GF-D8 (cell line): ENCODE measurements at places on chromosomes 16 and 17.

DNA sequence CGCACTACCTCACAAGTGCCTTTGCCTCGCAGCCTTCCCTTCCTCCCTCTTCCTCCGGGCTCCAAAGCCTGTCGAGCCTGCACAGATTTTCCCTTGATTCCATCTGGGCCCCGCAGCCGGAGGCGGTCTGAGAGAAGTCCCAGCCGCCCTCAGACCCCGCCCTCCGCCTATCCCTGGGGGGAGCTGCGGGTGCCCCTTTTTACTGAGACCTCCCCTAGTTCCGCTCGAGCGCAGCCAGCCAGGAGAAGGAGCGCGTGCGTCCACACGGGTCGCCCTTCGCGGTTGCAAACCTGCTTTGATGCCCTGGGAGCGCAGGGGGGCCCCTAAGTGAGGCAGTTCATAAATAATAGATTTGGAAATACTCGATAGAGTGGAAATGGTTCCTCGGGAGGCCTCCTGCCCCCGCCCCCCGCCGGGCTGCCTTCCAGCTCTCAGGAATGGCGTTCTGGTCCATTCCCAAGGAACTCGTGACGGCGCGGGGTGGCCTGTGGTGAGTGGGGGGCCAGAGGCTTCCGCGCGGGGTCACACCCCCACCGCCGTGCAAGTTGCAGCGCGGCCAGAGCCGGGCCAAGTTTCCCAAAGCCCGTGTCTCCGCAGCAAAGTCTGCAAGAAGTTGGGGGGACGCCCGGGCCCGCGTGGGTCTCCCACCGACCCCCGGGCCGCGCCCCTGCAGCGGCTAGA, 610 bp downstream of the C16orf74 start:
- DNase-seq: peak; percentile 27

DNA sequence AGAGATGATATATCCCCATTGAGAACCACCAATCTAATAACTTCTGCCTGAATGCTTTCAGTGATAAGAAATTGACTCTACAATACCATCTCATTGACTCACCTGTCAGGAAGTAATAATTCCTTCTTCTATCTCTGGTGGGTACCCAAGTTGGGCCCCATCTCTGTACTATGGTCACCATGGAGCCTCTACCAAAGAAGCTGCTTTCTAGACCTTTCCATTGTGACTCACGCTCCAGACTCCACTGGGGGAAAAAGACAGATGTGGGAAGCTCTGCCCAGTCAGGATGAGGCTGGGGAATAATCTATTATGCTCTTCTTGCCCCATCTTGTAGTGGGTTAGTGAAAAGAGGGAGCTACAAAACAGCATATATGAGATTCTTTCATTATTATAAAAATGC, 100.4 kb downstream of the COPRS start:
- DNase-seq: no peak

GRCh38 chr17:36544044-36544306, 744 bp upstream of the GGNBP2 start:
- no peak for DNase-seq

DNA sequence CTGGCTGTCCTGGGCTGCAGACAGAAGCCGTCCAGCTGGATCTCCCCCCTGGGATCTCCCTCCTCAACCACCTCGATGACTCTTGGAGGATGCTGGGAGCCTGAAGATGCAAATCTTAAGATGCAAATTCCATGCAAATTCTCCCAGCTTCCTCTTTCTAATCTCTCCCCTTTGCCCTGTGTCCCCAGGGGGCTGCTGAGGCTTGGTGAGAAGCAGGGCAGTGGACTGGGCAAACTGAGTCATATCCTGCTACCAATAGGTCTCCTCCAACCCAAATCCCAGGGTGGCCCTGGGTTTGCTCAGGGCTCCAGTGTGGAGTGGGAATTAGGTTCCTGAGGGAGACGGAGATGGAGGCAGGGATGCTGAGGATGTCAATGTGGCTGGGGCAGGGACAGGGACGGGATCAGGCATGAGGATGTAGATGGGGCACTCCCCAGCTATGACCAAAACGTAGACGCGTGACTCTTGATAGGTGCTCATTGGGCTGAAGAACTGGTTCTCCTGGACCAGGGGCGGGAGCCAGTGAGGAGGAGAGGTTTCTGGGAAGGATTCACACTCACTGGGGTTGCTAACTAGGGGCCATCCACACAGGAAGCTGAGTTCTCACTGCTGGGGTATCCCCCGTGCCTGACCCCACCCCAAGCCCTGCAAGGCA, 3.6 kb upstream of the ALOX12B start:
- no peak for DNase-seq

GRCh38 chr16:20611350-20611902, 35.3 kb upstream of the ACSM2B start:
- DNase-seq: no peak

DNA sequence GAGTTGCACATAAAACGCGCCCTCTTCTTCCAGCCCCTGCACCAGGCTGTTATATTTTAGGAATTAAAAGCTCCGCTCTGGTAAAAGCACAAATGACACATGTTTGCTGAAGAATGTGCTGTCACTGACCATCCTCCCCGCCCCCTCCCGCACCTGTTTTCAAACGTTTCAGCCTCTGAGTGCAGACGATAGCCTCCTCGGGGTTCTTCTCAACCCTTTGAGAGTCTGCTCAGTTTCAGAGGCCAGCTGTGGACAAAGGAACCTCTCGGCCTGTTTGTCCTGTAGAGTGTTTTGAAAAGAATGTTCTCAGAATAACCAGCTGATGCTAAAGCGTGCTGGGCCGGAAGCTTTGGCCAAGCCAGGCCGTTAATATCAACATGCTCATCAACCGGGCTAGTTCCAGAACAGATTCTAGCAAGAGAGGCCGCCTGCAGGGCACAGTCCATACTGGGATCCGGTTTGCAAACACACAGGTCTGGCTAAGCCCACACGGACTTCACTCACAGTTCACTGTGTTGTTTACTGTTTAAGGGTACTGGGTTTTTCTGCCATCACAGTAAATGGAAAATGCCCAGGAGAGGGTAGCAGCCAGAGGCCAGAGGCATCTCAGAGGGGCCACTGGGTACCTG, 6.4 kb upstream of the CACNG4 start:
- DNase-seq: no peak

- DNase-seq: no peak
Measured at GRCh38 chr17:17375841-17376240, 72.7 kb downstream of the NT5M start.

DNA sequence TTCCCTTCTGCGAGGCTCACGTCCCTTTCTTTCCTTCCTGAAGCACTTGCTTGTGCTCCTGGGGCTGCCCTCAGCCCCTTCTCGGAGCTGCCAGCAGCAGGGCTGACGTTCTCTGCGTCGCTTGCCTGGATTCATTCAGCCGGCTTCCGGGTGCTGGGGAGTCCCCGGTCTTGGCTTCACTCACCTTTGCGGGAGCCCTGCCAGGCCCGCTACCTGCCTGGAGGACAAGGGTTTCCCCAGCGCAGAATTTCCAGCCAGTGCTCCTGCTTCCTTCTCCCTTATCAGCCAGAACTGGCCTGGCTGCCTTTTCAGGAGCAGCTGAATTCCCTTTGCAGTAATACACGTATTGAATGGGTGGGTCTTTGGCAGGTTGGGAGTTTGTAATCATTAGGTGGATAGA, 22.1 kb upstream of the IL17C start:
- no peak for DNase-seq

- no peak for DNase-seq
Measured at GRCh38 chr17:53633856-53634255, 188.9 kb upstream of the KIF2B start.

DNA sequence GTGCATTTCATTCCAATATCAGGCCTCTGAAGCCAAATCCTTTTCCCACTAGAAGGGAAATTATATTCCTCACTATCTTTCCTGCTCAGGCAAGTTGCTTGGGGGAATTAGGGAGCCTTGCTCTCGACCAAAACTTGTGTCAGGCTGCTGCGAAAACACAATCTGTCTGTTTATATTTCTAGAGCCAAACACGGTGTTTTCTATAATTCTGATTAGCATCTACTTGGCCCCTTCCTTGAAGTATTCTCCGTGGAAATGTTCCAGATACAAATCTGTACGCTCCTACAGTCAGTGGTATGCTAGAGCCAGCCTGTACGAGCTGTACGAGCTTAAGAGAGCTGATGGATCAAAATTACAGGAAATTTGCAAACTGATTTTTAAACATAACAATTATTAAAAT, 299.3 kb upstream of the SALL1 start:
- no peak for DNase-seq

- DNase-seq: no peak
Measured at GRCh38 chr16:10827691-10828341, 9.2 kb upstream of the TVP23A start.

DNA sequence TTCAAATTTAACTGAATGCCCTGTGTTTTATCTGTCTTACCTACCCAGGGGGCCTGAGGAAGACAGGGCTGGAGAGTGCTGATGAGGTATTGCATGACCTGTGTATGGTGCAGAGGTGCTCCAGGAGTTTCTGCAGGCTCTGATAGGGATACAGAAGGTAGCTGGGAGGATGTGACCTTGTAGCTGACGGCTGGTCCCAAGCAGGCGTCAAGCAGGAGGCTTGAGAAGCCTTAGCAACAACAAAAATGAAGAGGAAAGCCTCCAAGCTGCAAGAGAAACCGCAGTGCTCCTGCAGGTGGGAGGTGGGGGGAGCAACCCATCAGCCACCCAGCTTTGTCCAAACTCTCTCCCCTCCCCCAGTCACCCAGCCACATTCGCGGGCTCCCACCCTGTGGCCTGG, 40.4 kb downstream of the LAT start:
- no peak for DNase-seq

- DNase-seq: no peak
Measured at GRCh38 chr16:83967838-83968305, at the start of gene NECAB2. NECAB2 (plus strand) TSS chr16:83968244; CDS start chr16:83968649, 405 bp downstream.

GRCh38 chr17:2292100-2292499, 11.5 kb downstream of the SMG6 start:
- no peak for DNase-seq

- no peak for DNase-seq
Measured at GRCh38 chr17:81337476-81337879, 42.4 kb upstream of the SLC38A10 start.

- no peak for DNase-seq
Measured at GRCh38 chr16:74740795-74741304, 33.8 kb downstream of the FA2H start.

DNA sequence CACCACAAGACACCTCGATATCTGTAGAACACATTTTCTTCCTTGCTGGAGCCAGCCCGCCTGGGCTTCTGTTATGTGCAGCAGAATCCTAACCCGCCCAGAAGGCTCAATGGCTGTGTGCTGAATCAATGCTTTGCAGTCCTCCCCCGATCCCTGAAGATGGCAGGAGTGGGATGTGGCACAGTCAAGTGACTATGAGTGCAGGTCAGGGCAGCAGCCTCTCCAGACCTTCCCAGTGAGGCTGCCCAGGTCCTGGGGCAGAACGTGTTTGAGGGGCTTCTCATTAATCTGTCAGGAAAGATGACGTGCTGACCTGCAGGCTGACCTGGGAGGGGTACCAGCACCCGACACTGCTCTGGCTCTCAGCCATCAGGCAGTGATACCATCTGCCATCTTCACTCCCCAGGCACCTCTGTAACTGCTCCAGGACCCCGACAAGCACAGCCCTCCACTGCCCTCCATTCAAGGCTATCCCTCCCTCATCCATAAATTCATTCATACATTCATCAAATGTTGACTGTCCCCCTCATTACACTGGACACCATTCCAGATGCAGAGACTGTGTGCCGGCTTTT, 35.2 kb downstream of the LRRC75A start:
- DNase-seq: no peak

DNA sequence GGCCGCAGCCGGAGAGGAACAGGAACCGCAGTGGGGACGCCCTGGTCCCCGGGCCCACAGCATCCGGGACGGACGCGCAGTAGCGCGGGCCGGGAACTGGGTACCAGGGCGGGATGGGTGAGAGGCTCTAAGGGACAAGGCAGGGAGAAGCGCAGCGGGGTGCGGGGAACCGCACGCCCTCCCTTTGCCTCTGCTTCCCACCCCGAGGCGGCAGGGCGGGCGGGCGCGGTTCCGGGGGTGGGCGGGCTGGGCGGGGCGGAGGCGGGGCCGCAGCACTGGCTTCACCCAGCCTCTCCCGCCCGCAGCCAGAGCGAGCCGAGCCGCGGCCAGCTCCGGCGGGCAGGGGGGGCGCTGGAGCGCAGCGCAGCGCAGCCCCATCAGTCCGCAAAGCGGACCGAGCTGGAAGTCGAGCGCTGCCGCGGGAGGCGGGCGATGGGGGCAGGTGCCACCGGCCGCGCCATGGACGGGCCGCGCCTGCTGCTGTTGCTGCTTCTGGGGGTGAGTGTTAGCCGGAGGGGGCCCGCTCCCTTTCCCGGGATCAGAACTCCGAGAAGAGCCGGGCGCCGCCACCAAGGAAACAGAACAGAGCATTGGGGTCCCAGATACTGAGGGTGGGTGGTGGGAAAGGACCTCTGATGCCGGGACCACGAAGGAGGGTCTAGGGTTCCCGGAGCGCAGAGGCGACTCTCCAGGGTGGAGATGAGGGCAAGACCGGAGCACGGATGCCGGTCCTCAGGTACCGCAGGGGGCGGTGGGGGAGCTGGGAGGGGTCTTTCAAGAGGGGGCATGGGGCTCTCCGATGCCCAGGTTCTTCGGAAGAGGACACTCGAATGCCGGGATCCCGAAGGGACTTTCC, at the start of gene NGFR:
Gene NGFR, plus strand, starts transcription at position 308 of the 856 bp plus-strand sequence. Its CDS starts 125 bp downstream, at position 433.
- DNase-seq: no peak

GRCh38 chr16:50742576-50743200, 802 bp downstream of the CYLD start:
- no peak for DNase-seq

GRCh38 chr17:31856750-31857149, 2.3 kb downstream of the COPRS start:
- DNase-seq: no peak

- DNase-seq: no peak
Measured at GRCh38 chr16:19379838-19380237, 37.8 kb upstream of the TMC5 start.

GRCh38 chr16:50414152-50414551, 45.4 kb upstream of the BRD7 start:
- DNase-seq: no peak

- no peak for DNase-seq
Measured at GRCh38 chr16:84795329-84796053, 24.3 kb upstream of the CRISPLD2 start.

DNA sequence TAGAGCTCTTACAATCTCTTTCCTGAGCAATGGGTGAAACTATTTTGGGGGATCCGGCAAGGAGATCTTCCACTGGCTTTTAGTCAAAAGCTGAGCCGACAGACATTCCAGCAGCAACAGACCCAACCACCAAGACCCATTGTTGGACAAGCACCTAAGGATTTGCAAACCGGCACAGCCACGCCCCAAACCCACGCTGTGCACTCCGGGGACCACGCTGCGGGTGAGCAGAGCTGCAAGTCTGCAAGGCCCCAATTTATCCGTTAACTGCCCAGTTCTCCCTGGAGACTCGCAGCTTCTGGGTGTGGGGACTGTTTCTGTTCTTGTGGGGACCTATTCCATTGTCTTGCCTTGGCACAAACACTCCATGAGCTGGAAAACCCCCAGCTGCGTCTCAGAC, 45.9 kb downstream of the C16orf95 start:
- no peak for DNase-seq
